Ecto neural progenitor cell (in vitro differentiated cells): ENCODE measurements at places on chromosomes 6 and 20.

DNA sequence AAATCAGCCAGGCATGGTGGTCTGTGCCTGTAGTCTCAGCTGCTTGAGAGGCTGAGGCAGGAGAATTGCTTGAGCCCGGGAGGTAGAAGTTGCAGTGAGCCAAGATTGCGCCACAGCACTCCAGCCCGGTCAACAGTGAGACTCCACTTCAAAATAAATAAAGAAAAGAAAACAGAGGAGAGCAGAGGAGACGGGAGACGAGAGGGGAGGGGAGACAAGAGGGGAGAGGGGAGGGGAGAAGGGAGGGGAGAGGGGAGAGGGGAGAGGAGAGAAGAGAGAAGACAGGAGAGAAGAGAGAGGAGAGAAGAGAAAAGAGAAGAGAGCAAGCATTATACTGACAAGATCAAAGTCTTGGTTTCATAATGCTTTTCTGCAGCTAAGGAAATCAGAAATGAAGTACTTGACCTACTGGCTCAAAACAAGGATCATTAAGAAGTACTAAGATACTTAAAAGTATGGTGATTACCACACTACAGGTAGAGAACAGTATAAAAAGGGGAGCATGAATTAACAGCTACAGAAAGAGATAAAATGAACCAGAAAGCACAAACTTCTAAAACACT lies 30.5 kb downstream of the FAM8A1 start:
- DNase-seq = no peak

DNA sequence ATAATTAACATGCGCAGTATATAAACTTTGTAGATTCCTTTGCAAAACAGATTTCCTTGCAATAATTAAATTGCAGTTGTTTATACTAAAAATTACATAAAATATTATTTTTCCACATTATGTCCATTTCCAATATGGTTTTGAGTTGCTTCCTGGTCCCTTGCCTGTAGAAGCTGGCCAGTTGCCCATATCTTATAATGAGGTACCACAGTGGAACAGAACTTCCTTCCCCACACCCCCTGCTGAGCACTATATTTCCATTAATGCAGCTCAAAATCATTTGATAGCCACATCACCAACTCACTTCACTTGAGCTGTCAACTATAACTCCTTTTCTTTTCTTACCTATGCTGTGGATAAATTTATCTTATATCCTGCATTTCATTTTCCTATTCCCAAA lies 194.6 kb downstream of the DST start:
- no peak for DNase-seq

GRCh38 chr20:43529457-43530153 lies 22.1 kb downstream of the L3MBTL1 start:
- no peak for DNase-seq

GRCh38 chr20:48126227-48126740 lies 341.0 kb upstream of the SULF2 start:
- no peak for DNase-seq

GRCh38 chr20:62657956-62658355 lies 15.7 kb downstream of the SLCO4A1 start:
- DNase-seq = no peak

DNA sequence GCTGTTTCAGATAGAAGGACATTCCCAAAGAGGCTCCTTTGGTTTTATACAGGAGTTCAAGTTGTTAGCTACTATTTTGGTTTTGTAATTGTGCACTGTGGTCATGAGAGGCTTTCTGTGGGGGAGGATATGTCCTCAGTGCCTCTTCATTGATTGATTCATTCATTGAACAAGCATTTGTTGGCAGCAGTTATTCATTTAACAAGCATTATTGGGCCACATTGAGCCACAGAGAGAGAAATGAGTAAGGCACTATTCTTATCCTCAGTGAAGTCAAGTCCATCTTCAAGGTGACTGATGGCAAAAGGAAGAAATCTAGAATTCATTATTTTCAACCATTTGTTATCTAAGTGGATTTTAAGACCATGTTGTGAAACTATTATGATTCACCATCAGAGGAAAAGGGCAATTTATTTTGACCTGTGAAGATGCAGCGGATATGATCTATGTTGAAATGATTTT lies 697.2 kb upstream of the CITED2 start:
- no peak for DNase-seq

GRCh38 chr6:15876406-15876805 lies 213.6 kb upstream of the DTNBP1 start:
- no peak for DNase-seq

- no peak for DNase-seq
Observed at GRCh38 chr6:116369540-116369939, 1.2 kb upstream of the DSE start.

DNA sequence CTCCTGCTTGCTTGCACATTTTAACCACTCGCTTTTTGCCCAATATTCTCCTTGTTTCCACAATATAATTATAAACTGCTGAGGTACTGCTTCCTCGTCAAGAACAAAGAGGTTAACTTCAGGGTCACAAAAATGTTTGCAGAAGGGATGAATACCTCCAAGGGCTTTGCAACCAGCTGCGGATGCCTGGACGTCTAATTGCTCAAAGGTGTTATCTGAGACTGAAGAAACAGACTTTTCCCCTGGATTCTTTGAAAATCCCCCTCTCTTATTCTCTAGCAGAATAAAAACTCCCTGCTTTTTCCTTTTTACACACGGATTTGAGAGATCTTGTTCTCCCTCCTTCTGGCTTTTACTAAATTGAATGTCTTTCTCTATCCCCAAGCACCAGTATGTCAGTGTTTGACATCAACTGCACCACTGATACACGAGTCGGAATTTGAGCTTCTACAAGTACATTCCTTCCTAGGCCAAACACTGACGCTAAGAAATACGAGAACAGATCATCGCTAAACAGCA lies 336 bp upstream of the SMPDL3A start:
- DNase-seq = no peak

DNA sequence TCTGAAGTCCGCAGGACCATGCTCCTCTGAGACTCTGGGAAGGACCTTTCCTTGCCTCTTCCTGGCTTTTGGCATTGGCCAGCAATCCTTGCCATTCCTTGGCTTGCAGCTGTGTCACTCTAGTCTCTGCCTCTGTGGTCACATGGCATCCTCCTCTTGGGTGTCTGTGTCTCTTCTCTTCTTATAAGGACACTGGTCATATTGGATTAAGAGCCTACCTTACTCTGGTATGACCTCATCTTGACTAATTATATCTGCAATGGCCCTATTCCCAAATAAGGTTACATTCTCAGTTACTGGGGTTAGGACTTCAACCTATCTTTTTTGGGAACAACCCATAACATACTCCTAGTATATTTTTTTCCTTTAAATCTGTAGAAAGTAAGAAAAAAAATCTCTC lies 49.9 kb upstream of the GTSF1L start:
- no peak for DNase-seq

- peak; percentile 75 for DNase-seq
Observed at GRCh38 chr6:4805553-4806336, 29.5 kb downstream of the CDYL start.

- DNase-seq = no peak
Observed at GRCh38 chr20:42979720-42980119, 210.0 kb downstream of the PTPRT start.

GRCh38 chr6:132725947-132726607 lies 12.2 kb upstream of the VNN1 start:
- no peak for DNase-seq

- DNase-seq = no peak
Observed at GRCh38 chr6:85640821-85641220, 1.9 kb downstream of the SYNCRIP start.

DNA sequence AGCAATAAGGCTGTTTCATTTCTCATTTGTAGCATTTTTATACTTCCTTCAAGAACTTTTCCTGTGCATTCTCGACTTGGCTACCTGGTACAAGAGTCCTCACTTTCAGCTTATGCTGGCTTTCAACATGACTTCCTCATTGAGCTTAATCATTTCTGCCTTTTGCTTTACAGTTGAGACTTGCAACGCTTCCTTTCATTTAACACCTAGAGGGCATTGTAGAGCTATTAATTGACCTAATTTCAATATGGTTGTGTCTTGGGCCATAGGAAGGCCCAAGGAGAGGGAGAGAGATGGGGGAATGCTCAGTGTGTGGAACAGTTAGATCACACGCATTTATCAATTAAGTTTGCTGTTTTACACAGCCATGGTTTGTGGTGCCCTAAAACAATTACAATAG lies 37.2 kb downstream of the SLC22A2 start:
- DNase-seq = no peak

- DNase-seq = no peak
Observed at GRCh38 chr20:13449868-13450434, 188.8 kb downstream of the TASP1 start.

- DNase-seq = no peak
Observed at GRCh38 chr20:56278196-56278595, 29.7 kb downstream of the MC3R start.

GRCh38 chr6:13677878-13678254 lies 33.8 kb downstream of the RANBP9 start:
- no peak for DNase-seq

- DNase-seq = no peak
Observed at GRCh38 chr6:101816716-101817115, 423.2 kb downstream of the GRIK2 start.

DNA sequence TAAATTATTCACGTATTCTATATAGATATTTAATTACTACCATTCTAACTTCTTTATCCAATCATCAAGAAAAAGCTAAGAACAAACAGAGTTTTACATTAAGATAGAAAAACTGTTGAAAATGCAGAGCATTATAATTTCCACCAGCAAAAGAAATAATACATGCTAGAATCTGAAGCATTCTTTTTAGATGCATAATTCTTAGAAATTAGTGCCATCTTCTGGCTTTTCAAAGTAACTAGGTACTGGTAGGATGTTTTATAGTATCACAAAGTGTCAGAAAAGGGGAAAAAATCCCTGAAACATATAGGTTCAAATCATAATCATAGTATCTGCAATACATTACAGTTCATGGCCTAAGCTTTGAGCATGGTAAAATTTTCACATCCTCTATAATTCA lies 178.9 kb downstream of the PHF3 start:
- DNase-seq = no peak

- no peak for DNase-seq
Observed at GRCh38 chr20:9408422-9409300, 105.7 kb upstream of the LAMP5 start.

DNA sequence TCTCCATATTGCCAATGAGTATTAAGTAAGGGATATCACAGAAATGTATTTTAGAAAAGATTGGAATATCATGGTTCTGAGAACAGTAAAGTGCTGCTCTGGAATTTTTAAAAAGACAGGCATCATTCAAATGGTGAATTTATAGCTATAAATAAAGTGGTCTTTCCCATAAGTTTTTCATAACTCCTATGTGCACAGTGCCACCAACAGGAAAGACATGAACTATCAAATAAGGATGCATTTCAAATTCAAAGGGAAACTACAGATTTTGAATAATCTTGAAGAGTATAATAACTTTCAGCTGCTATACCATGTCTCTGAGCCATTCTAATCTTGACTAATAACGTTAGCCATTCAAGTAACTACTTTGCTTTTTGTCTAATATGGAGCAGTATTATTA lies 456.8 kb upstream of the GJE1 start:
- no peak for DNase-seq

DNA sequence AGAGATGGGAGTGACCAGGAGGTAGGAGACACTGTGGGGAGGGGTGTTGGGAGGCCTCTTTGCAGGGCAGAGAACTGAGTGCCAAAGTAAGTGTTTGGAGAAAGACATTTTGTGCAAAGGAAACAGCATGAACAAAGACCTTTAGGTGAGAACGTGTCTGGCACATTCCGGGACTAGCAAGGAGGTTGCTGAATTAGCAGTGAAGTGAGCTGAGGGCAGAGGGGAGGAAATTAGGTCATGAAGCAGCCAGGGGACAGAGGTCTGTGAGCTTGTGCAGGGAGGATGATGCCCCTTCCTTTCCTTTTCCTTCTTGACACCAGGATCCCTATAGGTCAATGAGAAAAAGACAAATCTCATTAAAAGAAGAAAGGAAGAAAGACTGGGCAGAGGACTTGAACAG lies 21.4 kb upstream of the AHCY start:
- DNase-seq = no peak

- DNase-seq = no peak
Observed at GRCh38 chr6:139834232-139834631, 459.8 kb upstream of the CITED2 start.

DNA sequence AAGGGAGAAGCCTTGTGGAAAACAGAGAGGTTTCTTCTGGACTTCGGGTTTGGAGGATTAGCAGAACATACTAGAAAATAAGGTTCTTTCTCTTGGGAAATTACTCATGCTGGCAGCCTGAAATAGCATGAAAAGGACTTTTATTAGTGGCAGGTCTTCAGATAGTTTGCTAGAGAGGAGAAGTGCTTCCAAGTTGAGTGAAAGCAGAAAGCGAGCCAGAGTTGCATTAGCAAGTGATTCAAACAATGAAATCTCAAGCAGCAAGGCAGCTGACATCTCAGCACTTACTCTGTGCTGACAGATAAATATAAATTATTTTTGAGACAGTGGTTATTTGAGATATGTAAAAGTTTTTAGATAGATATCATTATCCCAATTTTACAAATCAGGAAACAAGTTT lies 91.9 kb downstream of the PLCB4 start:
- DNase-seq = no peak

DNA sequence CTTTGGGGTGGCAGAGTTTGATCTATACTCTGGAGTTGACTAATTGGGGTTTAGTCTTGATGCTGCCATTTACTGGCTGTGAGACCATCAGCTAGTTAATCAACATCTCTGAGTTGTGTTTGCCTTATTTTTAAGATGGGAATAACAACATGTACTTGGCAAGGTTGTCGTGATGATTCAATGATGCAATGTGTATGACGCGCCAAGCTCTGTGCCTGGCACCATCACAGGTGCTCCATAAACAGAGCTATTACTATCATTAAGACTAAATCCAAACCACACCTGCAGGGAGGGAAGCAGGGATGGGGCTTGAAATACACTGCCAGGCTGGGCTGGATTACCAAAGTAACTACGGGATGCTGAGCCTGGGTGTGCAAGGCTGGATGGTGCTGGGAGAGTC lies 60.1 kb upstream of the E2F3 start:
- DNase-seq = no peak

DNA sequence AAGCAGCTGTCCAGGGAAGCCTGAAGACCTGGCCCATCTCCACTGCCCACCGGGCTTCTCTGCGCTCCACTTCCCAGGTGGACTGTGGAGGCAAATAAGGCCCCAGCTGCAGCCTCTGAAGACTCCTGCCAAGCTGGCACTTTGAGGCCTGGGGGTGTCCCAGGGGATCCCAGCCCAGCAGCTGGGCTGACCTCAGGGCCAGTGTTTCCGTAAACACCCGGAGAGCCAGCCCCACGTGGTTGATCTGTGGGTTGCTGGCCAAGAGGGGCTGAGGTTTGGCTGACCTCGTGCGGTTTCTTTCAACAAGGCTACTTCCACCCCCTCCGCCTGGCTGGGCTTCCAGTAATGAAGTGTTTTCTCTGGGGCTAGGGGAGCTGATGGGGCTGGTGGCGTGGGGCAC lies 12.4 kb upstream of the CCN5 start:
- DNase-seq = no peak

DNA sequence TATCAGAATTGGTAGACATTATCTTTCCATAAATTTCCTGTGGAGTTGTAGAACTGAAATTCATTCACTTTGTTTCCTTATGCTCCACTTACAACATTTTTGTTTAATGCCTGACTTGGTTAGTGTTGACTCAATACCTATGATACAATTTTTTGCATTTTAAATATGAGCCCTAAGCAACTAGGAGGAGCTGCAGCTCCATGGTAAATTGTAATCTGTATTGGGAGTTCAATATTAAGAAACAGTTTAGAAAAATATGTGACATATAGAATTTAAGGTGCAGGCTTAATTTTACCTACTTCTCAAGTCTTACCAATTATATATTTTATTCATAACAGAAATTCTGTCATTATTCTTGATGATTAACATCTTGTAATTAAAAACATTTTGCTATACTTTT lies 868.3 kb downstream of the EYS start:
- no peak for DNase-seq

GRCh38 chr6:24796616-24797290 lies 2.0 kb downstream of the ARMH2 start:
- DNase-seq = no peak
